Activated CD8-positive, alpha-beta memory T cell treated with anti-CD3 and anti-CD28 coated beads for 4 hours (primary cell): ENCODE measurements at places on chromosomes 7 and 10.

GRCh38 chr7:130960208-130960988 is 226.4 kb upstream of the KLF14 start:
- no peak for DNase-seq

- no peak for DNase-seq
These were observed 216.7 kb upstream of the NPVF start for GRCh38 chr7:25444991-25445390.

- DNase-seq: no peak
These were observed 21.0 kb downstream of the SHH start for GRCh38 chr7:155791214-155791737.

DNA sequence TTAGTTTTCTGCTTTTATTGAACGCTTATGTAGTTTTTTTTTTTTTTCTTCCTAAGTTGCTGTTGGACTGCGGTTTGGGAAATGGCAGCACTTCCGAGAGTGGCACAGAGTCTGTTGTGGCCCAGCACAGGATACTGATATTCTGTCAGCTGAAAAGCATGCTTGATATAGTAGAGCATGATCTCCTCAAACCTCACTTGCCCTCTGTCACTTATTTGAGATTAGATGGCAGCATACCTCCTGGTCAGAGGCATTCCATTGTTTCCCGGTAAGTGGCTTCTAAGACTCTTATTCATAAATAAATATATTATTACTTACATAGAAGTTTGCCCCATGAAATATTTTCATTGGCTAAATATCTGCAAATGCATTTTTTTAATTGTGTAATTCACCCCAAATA is 101.1 kb downstream of the BTAF1 start:
- no peak for DNase-seq
